ENCODE measurements at places on chromosomes 7 and 10.

GRCh38 chr7:127979728-127980126 is 51.5 kb downstream of the LRRC4 start:
- DNase-seq = no peak

DNA sequence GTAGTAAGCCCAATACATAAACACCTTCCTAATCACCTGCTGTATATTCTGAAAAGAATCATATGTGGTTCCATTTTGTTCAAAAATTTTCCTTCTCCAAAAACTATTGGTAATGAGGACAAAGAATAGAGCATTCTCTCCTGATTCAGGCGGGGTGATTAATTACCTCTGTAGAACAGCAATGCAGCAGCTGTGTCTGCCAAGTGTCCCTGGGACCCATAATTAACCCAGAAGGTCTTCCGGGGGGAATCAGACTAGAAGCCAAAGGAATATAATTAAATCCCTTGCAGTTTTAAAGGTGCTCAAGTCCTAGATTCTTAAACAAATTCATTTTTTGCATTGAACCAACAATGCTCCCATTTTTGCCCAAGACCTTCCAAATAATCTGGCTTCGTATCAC is 60.3 kb upstream of the ABLIM1 start:
- no peak for DNase-seq

- DNase-seq = no peak
Measured at GRCh38 chr10:99766302-99766681, 16.1 kb upstream of the ABCC2 start.

GRCh38 chr7:93799750-93800357 is 90.7 kb downstream of the TFPI2 start:
- DNase-seq = no peak

DNA sequence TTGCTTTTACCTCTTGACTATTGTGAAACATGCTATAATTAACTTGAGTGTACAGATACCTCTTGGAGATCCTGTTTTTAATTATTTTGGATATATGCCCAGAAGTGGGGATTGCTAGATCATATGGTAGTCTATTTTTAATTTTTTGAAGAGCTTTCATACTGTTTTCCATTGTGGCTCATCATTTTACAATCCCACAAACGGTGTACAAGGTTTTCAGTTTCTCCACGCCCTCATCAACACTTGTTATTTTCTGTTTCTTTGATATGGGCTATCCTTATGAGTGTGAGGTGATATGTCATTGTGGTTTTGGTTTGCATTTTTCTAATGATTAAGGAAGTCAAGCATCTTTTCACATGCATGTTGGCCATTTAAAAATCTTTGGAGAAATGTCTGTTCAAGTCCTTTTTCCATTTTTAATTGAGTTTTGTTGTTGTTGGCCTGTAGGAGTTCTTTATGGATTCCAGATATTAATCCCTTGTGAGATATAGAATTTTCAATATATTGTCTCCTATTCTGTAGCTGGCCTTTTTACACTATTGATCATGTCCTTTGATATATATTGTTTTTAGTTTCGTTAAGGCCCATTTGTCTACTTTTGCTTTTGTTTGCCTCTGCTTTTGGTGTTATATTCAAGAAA is 7.5 kb downstream of the AGK start:
- DNase-seq = no peak

GRCh38 chr10:108180878-108181277 is 1016.4 kb upstream of the SORCS1 start:
- DNase-seq = no peak

- DNase-seq = no peak
Measured at GRCh38 chr7:44981035-44981706, 2.4 kb upstream of the MYO1G start.

GRCh38 chr7:6015917-6016652 is 7.0 kb downstream of the AIMP2 start:
- no peak for DNase-seq

DNA sequence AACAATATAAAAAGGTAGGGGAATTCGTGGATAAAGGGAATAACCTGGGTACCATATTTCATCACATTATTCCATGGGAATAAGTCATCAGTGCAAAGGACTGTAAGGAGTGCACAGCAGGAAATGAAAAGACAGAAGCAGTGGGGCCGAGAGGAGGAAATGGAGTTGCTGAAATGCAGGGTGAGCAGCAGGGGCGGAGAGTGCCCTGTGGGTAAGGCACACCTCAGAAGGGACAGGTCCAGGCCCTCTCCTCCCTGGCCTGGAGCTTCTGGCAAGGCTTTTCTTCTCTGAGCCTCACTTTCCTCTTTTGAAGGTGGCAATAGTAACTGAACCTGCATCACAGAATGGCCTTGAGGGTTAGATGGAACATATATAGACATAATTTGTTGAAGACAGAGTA is 26.2 kb downstream of the IKZF1 start:
- no peak for DNase-seq

GRCh38 chr10:61981460-61981859 is 80.0 kb downstream of the ARID5B start:
- DNase-seq = no peak

DNA sequence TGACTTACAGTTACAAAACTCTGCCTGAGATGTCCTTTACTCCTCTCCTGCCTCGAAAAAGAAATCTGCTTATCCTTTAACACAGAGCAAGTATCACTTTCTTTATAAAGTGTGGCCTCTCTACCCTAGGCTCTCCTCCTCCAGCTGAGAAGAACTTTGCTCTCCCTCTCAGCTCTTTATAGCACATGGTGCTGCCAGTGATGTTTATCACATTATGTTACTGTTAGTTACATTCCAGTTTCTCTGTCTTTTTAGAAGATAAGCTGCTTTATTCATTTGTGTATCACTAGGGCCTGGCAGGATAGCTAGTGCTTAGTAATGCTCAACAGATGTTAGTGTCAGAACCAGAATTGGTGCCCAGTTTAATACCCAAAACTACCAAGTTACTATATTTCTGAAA is 41.1 kb upstream of the TMEM229A start:
- no peak for DNase-seq

DNA sequence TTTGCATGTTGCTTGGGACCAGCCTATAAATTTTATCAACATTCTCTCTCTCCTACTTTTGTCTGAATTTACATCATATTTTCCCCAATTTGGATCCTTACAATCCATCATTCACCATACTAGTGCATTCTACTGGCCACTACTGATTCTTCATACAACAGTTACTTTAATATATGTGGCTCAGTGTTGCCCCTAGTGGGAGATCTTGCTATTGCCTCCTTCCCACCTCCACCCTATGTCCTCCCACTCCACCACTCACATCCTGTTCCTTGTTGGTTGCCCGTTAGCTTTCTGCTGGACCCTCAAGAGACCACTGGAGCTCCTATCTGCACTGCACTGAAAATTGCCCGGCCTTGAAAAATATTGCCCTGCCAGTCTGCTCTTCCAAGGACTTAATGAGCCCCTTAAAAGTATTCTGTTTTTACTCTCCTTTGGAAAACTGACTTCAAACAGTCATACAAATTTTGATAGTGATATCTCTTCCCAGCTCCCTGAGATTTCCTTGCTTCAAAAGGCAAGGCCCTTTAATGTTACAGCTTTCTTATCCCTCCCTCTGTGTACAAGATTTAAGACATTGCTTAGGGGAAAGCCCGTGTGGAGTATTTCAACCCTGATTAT is 243.2 kb upstream of the TMEM229A start:
- no peak for DNase-seq

DNA sequence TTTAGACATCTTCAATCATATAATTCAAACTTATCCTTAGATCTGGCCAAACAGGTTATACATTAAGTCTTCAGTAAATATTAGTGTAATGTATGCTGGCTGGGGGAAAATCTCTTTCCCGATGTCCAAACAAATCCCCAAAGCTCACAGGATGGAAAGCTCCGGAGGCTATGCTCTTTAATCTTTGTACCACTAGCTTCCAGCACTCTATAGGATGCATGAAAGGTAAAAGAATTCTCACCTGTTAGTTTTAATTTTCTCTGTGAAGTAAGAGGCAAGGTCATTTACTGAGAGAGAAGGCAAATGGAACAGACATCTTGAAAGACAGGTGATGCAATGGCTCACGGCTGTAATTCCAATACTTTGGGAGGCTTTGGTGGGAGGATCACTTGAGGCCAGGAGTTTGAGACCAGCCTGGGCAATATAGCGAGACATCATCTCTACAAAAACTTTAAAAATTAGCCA is 99.8 kb upstream of the KIF5B start:
- no peak for DNase-seq

DNA sequence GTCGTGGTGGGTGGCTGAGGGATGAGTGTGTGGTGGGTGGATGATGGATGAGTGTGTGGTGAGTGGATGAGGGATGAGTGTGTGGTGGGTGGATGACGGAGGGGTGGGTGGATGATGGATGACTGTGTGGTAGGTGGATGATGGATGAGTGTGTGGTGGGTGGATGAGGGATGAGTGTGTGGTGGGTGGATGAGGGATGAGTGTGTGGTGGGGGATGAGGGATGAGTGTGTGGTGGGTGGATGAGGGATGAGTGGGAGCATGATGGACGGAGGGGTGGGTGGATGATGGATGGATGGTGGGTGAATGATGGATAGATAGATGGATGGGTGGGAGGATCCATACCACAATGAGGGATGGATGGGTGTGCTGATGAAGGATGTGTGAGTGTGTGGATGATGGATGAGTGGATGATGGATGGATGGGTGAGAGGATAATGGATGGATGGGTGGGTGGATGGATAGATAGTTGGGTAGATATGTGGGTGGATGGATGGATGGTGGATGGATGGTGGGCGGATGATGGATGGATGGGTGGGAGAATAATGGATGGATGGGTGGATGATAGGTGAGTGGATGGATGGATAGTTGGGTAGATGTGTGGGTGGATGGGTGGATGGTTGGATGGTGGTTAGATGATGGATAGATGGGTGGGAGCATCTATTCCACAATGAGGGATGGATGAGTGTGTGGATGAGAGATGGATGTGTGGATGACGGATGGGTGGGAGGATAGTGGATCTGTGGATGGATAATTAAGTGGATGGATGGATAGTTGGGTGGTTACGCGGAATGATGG is 266.8 kb downstream of the CELF2 start:
- no peak for DNase-seq

DNA sequence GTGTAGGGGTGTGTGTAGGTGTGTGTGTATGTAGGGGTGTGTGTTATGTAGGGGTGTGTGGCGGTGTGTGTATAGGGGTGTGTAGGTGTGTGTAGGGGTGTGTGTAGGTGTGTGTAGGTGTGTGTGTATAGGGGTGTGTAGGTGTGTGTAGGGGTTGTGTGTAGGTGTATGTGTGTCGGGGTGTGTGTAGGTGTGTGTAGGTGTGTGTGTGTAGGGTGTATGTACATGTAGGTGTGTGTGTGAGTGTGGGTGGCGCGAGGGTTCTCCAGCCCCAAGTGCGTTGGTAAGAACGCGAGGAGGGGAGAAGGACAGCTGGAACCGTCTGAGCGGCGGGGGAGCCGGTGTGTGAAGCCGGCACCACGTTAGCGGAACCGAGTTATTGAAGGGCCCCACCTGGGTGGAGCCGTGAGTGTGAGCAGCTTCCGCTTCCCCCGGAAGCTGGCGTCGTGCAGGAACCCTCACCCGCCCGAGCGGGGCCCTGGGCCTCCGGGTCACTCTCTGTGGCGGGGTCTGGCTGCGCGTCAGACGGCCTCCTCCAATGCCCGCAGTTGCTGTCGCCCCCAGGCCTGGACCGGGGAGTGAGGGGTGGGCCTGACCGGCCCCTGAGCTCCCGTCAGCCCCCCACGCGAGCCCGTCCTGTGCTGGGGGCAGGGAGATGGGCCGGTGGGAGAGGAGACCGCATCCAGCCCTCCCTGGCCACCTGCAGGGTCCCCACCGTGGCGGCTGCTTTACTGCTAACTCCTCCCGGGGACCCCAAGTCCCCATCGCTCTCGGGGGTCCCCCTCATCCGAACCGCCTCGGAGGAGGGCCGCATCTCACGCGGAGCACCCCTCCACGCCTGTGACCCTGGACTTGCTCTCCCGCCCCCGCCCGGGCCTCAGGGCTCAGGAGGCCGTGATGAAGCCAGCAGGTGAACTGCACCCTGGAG is 49.6 kb upstream of the PSMG3 start:
- DNase-seq = no peak

DNA sequence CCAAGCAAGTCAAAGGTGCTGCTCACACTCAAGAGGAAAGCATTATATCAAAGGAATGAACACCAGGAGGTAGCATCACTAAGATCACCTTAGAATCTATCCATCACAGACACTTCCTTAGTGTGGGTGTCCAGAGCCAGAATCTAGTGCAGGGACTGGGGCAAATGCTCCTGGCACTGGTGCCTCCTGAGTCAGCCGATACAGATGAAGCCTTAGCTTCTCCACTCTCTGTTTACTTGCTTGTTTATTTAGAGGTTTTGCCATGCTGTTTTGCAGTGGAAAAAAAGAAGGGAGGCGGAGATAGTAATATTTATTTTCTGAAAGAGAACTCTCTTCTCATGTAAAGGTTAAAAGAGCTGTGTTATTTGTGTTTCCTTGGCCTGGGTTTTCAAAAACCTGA is 303.1 kb downstream of the WDR11 start:
- no peak for DNase-seq

- DNase-seq = no peak
Measured at GRCh38 chr7:28298870-28299518, 113.3 kb upstream of the CREB5 start.

DNA sequence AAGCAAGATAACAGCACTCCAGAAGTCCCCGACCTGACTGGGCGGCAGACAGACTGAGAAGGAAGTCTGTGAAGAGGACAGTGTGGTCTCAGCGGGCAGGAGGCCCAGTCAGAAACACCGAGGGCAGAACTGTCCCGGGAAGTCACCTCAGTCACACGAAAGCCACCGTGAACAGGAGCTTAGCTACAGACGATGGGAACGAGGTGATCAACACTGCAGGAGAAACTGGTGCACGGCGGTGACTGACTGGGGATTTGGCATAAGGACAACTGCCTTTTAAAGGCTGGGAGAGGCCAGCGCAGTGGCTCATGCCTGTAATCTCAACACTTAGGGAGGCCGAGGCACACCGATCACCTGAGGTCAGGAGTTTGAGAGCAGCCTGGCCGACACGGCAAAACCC is 217.8 kb downstream of the PTPRN2 start:
- DNase-seq = no peak

- DNase-seq = no peak
Measured at GRCh38 chr10:6678956-6679355, 98.9 kb upstream of the PRKCQ start.

DNA sequence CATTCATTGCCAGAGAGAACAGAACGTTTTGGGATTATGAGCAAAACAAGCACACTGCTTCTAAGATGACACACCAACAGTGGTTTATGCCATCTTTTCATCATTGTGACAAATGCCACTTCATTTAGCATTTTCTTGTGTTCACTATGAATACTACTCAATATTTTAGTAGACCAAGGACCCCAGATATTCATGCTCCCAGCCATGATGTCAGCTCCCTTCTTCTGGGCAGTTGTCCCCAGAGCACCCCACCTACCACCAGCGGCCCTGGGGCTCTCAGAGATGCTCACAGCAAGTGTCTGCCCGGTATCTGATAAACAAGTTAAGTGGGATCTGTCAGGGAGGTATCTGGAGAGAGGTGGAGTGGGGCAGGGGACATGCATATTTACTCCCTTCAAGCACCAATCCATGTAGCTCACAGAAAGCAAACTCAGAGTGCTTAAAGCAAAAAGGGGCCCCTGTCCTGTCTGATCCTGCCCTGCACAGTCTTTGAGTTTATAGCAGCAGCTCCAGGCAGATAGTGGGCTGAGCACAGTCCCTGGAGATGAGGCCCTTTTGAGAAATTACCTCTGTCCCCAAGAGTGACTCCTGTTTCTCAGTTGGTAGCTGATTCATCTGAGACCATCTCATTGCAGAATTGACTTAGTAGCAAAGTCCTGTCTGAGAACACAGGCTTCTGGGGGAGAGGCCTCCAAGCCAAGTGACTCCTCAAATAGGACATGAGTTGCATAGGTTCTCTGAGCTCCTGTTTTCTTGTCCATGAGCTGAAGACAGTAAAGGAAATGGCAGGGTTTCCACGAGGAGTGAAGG is 281.8 kb upstream of the KLF6 start:
- DNase-seq = no peak

GRCh38 chr7:18278316-18278715 is 217.2 kb upstream of the HDAC9 start:
- no peak for DNase-seq

Measured in pulmonary artery endothelial cell (primary cell).